ENCODE measurements at places on chromosomes 2 and 18. TPM values are rescaled to one million over a fixed set of nuclear protein-coding genes. Genes with fewer than 3 reads are reported as not detected.

M1AP gene
- not detected for total RNA-seq

RFTN2 gene
- total RNA-seq = 2.3 TPM

LRRC30 gene
- total RNA-seq = not detected

CD302 gene
- total RNA-seq = 6.1 TPM

MALL gene
- total RNA-seq = 1.6 TPM

GALR1 gene
- not detected for total RNA-seq

NFU1 gene
- total RNA-seq = 40.0 TPM

ZBTB7C gene
- total RNA-seq = not detected

TUBA3E gene
- total RNA-seq = not detected

ALPP gene
- total RNA-seq = not detected

C2orf80 gene
- total RNA-seq = not detected

NEUROD1 gene
- total RNA-seq = not detected

HOXD11 gene
- not detected for total RNA-seq

ANKRD36 gene
- 20.1 TPM for total RNA-seq

IL1RN gene
- not detected for total RNA-seq

MATN3 gene
- 1.1 TPM for total RNA-seq

STARD6 gene
- total RNA-seq = 0.28 TPM

IRS1 gene
- total RNA-seq = 21.1 TPM

GAL3ST2 gene
- not detected for total RNA-seq

TMEM200C gene
- 1.7 TPM for total RNA-seq

KCNK3 gene
- total RNA-seq = under 0.01 TPM

ANKRD36B gene
- total RNA-seq = 19.4 TPM

RAB6D gene
- total RNA-seq = not detected

TDRD15 gene
- total RNA-seq = not detected

IGFBP2 gene
- 33.5 TPM for total RNA-seq

HOXD12 gene
- total RNA-seq = not detected

ALLC gene
- total RNA-seq = not detected

GBX2 gene
- total RNA-seq = not detected

TUBA4B gene
- not detected for total RNA-seq

PKP4 gene
- total RNA-seq = 37.5 TPM

CD226 gene
- 1.1 TPM for total RNA-seq

PTRHD1 gene
- total RNA-seq = 17.2 TPM

SLC9A4 gene
- not detected for total RNA-seq

VIL1 gene
- total RNA-seq = not detected

GFPT1 gene
- 52.9 TPM for total RNA-seq

GCG gene
- not detected for total RNA-seq

UGT1A5 gene
- not detected for total RNA-seq

ZC3H15 gene
- 22.9 TPM for total RNA-seq

Data from IMR-90 (cell line).